ENCODE measurements at places on chromosomes 6 and 20. TPM values are rescaled to one million over a fixed set of nuclear protein-coding genes. Genes with fewer than 3 reads are reported as not detected.
A peak's percentile ranks its signal among the peaks of the same experiment; 100 is the strongest.

ETV7 gene
- 0.15 TPM for total RNA-seq

TSPO2 gene
- total RNA-seq = not detected

- DNase-seq = no peak
These were observed 102.5 kb downstream of the SASH1 start for GRCh38 chr6:148445116-148445515.

- peak; percentile 60 for DNase-seq
These were observed 42.8 kb upstream of the HFE start for GRCh38 chr6:26044140-26045064.

DNA sequence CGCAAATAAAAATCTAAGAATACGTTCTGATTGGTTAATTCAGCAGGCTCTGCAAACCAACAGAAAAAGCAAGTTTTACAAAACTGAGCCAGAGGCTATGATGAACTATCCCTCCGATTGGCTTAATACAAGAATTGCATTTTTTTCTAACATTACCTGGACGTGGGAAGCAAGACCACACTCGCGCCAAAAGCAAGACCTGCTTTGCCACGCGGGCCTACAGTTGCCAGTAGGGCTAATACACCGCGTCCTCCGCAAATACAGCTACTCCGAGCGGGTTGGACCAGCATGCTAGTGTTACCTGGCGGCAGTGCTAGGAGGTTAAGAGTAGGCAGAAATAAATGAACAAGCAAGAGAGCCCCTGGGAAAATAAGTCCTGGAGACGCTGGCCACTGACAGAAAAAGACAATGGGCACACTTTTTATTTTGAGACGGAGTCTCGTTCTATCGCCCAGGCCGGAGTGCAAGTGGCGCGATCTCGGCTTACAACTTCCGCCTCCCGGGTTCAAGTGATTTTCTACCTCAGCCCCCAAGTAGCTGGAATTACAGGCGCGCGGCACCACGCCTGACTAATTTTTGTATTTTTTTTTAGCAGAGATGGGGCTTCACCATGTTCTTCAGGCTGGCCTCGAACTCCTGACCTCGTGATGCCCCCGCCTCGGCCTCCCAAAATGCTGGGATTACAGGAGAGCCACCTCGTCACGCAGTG, 131.9 kb upstream of the BTN3A2 start:
- no peak for DNase-seq

DNA sequence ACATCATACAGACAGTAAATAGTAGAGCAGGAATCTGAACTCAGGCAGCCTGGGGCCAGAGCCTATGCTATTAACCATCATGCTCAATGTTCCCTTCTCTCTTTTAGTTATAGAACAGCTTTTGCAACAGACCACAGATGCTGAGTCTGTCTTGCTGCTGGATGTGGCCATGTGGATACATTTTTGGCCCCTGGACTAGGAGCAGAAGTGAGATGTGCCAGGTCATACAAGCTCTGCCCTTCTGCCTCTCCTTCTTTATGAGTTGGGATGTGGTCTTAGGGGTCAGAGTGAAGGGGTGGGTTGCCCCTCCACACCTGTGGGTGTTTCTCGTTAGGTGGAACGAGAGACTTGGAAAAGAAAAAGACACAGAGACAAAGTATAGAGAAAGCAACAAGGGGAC, 14.6 kb upstream of the AARS2 start:
- no peak for DNase-seq

GRCh38 chr6:170048615-170049256, 242.1 kb downstream of the DLL1 start:
- peak; percentile 65 for DNase-seq

- no peak for DNase-seq
These were observed 114.2 kb downstream of the QRSL1 start for GRCh38 chr6:106743612-106744011.

GRCh38 chr6:626236-626635, 30.7 kb downstream of the HUS1B start:
- no peak for DNase-seq

- DNase-seq = no peak
These were observed 20.1 kb upstream of the MTCL3 start for GRCh38 chr6:127539272-127539671.

DNA sequence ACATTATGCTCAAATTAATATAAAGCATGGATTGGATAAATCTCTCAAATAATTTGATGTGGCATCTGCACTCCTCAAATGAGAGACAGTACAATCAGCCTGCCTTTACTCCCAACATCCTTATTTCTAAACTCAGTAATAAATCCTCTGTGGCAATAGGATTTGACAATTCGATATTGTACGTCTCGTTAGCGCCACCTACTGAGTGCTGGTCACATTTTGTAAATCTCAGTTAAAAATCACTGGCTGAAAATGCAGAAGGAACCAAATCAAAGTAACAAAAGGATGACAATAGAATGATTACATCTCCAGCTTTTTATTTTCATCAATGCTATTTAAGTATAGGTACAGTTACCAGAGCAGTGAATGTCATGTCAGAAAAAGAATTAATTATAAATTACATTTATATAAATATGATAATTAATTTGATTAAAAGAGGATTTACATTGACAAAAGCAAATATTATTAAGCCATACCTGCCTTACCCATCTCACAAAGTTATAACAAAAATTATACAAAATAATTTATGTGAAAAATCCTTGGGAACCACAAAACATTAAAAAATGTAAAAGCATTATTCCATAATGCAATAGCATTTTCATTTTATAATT, 20.2 kb upstream of the GJE1 start:
- peak; percentile 62 for DNase-seq

- no peak for DNase-seq
These were observed 34.1 kb downstream of the DCDC2 start for GRCh38 chr6:24323632-24324337.
